ENCODE measurements at places on chromosomes 7 and 10.

DNA sequence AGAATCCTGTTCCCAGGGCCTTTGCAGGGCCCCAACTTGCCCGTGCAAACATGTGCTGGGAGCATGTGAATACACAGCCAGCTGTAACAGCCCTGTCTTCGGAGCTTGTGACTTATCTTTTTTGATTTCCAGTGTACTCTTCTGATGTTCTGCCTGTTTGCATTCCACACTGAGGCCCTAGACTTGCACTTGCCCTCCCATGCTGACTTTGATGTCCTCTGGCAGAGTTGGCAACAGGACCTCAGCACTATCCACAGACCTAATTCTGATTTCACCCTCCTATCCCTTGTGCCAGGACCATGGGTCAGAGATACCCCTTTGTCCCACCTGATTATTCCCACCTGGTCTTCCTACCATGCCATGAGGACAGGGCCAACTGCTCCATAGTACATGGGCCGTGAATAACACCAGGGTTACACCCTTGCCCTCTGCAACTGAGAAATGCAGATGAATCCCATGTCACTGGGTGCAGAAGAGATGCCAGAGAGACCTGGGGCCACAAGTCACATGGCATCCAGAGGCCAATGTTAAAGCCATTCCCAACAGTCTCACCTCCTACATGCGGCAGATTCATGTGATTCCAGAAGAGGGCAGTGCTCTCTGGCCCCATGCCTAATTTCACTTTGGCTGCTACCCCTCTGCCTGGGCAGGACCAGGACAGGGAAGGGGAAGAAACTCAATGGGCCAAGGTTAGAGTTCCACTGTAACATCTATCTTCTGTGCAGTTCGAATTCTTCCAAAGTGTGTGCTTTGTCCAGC is 43.0 kb downstream of the SCRN1 start:
- DNase-seq: peak; percentile 20

GRCh38 chr10:87659571-87660483 is at the start of gene PAPSS2:
TSS of gene PAPSS2 (plus strand) at chr10:87659878. CDS start at chr10:87659982, 104 bp downstream.
- DNase-seq: peak; percentile 87

DNA sequence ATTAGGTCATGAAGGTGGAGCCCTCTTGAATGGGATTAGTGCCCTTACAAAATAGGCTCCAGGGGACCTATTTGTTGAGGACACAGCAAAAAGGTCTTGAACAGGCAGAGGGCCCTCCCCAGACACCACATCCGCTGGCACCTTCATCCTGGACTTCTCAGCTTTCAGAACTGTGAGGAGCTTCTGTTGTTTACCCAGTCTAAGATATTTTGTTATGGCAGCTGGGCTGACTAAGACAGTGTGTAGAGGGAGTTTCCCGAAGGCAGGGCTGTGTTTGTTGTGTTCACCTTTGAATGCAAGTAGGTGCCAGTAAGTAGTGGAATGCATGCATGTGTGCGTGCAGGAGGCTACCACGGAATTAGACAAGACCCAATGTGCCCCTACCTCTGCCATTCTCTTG is 106.7 kb downstream of the PTPRE start:
- DNase-seq: no peak

DNA sequence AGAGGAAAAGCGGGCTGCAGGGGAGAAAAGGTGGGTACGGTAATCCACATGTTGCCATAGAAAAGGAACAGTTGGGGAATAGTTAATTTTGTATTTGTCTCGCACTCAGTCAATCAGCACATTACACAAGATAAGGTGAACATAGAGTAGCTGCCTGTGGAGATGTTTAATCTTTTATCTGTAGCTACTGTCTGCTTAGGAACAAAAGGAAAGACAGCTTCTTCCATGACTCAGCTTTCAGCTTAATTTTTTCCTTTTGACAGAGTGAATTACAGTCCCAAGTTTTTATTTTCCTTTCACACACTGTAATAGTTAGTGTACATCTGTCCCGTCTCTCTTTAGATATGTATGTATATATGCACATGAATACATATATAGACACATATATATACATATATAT is 39.3 kb upstream of the PODXL start:
- DNase-seq: no peak

GRCh38 chr10:104250371-104250770 is 4.3 kb upstream of the GSTO1 start:
- DNase-seq: no peak

DNA sequence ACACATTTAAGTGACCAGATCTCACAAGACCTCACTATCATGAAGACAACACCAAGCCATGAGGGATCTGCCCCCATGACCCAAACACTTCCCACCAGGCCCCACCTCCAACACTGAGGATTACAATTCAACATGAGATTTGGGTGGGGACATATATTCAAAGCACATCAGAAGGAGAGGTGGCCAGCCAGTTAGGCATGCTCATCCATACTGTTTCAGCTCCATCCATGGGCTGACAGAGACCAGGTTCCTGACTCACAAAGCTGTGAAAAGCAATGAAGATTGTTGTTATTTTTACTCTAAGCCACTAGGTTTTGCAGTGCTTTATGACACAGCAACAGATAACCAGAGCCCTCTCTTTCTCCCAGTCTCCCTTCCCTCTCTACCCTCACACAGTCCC is 36.0 kb downstream of the C10orf71 start:
- DNase-seq: no peak

DNA sequence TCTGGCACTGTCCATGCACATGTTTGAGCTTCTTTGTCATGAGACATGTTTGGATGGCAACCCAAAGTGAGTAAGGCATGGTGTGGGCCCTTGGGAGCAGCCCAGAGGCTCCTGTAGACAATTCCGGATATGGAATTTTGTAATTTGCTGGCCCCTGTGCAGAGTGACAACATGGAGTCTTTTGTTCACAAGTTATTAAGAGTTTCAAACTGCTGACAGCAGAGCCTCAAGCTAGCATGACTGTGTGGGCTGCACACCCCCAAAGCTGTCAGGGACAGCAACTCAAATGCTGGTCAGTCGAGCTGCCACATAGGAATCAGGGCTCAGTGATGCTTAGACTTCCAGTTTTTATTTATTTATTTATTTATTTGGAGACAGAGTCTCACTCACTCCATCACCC is 7.0 kb upstream of the MYL7 start:
- no peak for DNase-seq

DNA sequence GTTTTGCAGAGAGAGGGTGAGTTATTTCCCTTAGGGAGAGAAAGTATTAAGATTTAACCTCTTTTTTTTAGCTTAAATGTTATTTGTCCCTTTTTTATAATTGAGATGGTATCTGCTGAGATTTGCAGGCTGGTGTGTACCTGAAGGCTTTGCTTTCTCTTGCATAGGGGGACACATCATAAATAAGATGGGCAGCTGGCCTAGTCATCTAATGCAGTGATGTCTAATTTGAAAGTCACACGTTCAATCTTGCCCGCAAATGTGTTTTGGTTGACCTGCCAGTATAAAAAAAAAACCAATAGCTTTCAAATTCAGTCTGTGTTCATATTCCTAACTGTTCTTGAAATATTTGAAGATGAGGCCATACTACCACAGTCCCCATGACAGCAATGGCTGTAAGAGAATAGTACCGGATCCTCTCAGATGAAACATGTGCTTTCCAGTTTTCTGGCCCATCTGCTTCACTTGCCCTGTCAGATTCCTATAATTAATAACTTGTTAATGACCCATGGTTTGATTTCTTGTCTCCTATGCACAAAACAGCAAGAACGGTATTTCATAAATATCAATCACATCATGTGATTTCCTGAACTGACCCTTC is 914.2 kb downstream of the IPMK start:
- no peak for DNase-seq

- DNase-seq: no peak
Measured at GRCh38 chr10:123442901-123443300, 223.3 kb upstream of the GPR26 start.

DNA sequence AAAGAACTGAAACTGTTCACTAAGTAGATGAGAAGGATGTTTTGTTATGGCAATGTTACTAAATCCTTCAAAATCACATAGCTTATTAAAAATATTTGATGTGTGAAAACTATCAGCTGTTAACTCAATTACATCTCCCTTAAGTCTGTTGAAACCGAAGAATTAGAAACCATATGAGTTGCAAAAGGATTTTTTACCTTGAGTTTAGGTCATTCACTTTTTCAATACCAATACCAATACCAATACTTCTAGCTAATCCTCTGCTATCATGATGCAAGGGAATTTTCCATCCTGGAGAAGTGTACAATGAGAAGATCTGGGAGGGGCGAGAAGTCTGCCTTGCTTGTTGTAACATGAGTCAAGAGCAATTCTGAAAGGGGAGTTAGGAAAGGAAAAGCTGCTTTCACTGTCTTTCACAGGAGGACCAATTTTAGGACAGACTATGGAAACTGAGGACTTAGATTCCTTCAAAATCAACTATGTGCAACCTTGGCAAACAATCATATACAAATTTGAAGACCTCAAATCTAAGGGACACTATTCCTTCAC is 199.7 kb downstream of the IMMP2L start:
- DNase-seq: peak; percentile 48

GRCh38 chr10:97483506-97483905 is 14.7 kb downstream of the MMS19 start:
- DNase-seq: no peak

GRCh38 chr7:56079450-56080185 is 13.1 kb downstream of the PHKG1 start:
- peak; percentile 85 for DNase-seq

GRCh38 chr7:107538001-107538400 is 25.7 kb downstream of the COG5 start:
- no peak for DNase-seq

DNA sequence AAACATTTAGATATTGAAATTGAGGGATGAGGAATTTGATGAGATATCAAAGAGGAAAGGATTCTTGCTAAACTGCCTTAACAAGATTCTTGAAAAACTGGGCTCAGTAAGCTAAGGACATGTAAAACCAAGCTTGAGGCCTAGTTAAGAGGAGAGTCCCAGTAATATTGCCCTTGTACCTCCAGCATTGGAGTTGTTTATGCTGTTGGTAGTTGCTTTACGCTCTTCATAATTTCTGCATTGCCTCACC is 156.1 kb upstream of the TRIM24 start:
- DNase-seq: no peak

GRCh38 chr7:106818736-106819135 is 46.3 kb upstream of the PIK3CG start:
- DNase-seq: no peak

DNA sequence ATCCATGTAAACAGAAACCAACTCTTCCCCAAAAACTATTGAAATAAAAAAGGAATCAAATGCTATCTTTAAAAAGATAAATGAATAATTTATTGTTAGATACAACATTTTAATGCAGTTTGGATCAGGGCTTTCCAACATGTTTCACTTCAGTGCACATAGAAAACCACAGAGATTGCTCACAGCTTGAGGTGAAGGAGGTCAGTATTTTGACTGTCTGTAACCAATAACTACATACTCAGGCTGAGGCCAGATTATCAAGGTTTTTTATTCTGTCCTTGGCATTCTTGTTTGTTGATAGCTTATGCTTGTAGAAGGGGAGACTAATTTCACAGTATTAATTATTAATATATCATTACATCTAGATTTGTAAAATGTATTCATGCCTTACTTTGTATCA is 195.5 kb downstream of the PRKG1 start:
- DNase-seq: peak; percentile 19

DNA sequence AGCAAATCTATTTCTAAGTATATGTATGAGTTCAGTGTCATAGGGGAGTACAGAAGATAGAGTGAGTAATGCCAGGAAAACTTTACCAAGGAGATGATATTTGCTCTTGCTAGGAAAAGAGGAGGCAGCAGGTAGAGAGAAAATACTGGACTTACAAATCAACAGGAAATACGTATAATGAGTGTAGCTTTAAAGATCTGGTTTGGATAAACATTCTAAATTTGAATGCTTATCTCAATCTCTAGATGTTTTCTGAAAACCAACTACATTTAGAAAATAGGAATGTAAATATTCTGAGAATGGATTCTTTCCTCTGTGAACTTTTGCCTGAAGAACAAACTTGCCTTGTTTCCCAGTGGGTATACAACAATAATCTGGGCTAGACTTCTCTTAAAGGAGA is 46.9 kb upstream of the GNAI1 start:
- no peak for DNase-seq

DNA sequence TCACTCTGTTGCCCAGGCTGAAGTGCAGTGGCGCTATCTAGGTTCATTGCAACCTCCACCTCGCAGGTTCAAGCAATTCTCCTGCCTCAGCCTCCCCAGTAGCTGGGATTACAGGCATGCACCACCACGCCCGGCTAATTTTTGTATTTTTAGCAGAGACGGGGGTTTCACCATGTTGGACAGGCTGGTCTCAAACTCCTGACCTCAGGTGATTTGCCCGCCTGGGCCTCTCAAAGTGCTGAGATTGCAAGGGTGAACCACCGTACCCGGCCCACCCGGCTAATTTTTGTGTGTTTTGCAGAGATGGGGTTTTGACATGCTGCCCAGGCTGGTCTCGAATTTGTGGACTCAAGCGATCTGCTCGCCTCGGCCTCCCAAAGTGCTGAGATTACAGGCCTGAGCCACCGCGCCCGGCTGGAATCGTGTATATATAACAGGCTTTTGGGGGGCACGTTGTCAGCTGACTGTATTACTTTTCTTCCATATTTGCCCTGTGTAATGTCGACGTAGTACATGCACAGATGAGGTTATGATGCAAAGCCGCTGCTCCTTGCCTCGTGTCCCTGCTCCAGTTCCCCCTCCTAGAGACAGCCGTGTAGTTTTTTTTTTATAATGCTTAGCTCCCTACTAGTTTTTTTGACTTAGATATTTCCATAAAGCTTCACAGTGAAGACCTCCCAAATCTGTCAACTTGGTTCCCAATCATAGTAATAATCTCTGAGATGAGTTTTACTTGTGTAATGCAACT is 883 bp upstream of the TRA2A start:
- no peak for DNase-seq

GRCh38 chr10:121236621-121237020 is 361.6 kb downstream of the FGFR2 start:
- DNase-seq: no peak

- no peak for DNase-seq
Measured at GRCh38 chr10:50490241-50490640, 133.5 kb downstream of the SGMS1 start.

DNA sequence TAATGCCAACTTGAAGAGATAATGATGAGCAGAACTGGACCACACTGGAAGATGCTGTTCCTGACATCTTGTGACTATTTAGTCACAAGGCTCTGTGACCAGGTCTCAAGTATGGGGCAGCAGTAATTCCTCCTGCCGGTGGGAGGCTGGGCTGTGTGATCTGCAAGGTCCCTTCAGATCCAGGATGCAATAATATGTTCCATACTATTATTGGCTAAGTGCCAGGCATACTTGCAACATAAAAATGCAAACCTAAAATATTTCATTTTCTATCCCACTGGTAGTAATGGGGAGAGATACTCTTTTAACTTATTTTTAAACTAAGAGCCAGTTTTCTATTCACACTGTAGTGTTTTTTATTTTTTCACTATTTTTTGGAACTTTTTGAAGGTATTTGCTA is 171.5 kb downstream of the CYP26A1 start:
- DNase-seq: no peak
